Suppressor macrophage treated with lipopolysaccharide for 1 hour (primary cell): ENCODE measurements at places on chromosomes 16 and 17.

DNA sequence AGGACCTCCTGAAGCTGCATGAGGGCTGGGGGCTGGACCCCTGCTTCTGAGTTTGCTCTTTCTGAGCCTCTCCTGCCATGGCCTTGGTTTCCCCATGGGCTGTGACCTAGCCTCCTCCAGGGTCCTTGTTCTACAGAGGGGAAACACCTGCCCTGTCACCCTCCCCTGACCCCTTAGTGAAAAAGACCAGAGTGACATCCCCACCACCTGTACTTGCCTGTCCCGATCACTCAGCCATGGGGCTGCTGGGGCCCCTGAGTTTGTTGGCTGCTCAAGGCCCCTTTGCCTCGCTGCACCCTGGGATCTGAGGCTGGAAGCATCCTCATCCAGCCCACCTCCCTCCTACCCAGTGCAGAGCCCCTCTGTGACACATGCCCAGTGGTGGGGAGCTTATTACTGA lies 800 bp downstream of the NOD2 start:
- no peak for DNase-seq

GRCh38 chr16:68408428-68408827 lies 39.9 kb downstream of the SMPD3 start:
- DNase-seq = no peak

DNA sequence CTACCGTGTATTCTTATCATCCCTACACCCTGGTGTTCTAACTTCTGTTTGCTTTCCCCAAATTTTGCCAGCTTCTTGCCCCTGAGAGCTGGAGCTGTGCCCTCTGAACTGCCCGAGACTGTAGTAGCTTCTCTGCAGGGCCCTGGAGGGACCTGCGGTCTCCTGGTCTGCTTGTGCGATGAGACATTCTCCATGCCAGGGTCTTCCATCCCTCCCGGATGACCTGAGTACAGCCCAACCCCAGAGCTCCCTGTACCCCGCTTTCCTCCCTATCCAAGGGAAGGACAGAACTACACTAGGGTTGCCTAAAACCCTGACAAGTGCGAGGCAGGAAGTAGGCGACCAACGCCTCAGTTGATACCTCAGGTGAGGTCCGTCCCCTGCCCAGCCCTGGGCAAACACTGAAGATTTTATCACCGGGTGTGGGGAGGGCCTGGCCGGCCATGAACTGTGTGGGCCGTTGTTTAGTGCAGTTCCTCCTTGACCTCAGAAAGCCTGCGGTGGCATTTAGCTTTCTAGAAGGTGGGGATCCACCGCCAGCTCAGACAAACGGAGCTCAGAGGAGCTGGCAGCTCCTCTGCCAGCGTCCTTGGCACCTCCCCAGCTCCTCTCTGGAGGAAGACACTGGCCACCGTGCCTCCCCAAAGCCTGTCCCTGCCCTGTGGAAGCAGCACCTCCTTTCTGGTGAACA lies 13.7 kb downstream of the CANT1 start:
- no peak for DNase-seq

DNA sequence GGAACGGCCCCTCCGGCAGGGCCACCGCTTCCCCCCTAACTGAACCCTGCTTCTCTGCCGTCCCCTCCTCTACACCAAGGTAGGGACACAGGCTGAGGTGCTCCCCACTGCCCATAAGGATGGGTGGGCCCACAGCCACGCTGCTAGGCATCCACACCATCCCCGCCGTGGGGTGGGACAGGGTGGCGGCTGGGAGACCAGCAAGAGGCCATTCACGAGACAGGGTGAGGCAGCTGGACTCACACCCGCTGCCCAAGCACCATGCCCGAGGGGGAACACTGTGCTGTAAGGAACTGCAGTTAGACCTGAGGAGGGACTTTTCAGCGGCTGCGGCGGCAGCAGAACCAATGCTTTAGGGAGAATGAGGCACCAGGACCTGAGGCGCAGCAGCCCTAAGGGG lies 47.5 kb upstream of the RRN3 start:
- no peak for DNase-seq

DNA sequence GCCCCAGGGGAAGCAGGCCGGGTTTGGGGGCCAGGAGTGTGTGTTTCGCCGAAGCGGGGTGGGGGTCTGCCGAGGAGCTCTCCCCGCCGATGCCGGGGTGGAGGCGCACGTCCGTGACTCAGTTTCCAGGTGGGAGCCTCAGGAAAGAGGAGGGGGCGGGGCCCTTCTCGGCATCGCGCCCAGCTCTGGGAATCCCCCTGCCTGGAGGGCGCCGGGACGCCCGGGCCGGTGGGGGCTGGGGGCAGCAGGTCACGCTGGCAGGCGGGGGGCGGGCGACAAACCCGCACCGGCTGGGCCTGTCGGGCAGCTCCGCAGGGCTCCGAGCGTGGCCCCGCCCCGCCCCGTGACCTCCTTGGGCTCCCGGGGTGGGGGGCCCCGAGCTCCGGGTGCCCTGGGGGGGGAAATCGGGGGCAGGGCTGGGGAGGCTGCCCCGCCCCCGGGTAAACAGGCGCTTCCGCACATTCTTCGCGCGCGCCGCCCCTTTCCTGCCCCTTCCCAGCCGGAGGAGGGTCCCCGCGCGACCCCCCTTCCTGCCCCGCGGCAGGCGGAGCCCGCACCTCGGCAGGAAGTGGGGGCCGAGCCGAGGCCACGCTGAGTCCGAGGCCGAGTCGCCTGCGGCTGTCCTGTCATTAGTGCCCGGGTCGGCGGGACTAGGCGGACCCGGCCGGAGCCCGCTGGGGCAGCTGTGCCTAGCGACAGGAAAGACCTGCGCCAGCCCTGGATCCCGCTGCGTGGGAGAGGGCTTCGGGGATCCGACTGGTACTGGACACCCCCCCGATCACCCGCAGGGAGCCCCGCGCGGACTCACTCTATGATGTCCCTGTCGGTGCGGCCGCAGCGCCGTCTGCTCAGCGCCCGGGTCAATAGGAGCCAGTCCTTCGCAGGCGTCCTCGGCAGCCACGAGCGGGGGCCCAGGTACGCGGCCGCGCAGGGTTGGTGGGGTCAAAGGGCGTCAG lies 9.3 kb downstream of the RIPOR1 start:
- peak; percentile 43 for DNase-seq

GRCh38 chr17:63830904-63831491 lies 3.5 kb upstream of the FTSJ3 start:
- DNase-seq = no peak
